ENCODE measurements at places on chromosomes 4 and X.

DNA sequence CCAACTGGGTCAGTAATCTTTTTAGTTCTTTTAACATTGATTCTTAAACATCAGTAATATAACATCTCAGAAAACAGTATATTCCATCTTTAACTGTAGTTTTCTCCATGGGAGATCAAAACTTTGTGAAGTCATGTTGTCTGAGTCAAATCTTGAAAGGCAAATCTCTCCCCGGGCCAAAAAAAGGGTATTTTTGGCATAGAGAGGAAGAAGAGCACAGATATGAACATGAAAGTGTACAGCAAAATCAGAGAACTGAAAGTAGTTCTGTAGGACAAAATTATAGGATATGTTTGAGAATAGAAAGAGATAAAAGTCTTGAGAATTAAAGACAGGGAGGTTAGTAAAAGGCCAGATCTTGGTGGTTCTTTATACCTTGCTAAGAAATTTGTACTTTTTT lies 176.4 kb upstream of the GYPA start:
- no peak for DNase-seq

- no peak for DNase-seq
Measured at GRCh38 chr4:74904509-74905065, 28.3 kb upstream of the PARM1 start.

- DNase-seq = no peak
Measured at GRCh38 chr4:41110050-41110449, 104.3 kb downstream of the APBB2 start.

GRCh38 chr4:140186651-140187315 lies 32.8 kb upstream of the MAML3 start:
- no peak for DNase-seq

DNA sequence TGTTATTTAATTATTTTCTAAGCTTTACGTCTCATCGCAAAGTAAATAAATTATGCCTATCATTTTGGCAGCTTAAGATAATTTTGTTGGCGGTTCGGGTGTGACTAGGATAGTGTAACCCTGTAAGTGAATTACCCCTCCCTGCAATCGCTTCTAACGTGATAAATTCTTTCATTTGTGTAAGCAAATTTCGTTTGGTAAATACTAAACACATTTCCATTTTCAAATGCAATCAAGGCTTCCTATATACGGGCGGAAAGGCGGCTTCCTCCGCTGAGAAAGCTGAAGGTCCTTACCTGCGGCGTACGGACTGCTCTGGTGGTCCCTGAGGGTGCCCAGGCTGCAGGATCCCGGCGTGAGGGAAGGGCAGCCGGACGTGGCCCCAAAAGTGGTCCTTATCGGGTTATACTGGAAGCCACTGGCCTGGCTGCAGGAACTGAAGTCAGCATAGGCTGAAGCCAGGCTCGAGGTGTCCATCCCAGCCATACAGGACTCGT lies 403 bp downstream of the PHOX2B start:
- DNase-seq = no peak

GRCh38 chr4:154049457-154050181 lies 260.7 kb upstream of the SFRP2 start:
- DNase-seq = no peak

DNA sequence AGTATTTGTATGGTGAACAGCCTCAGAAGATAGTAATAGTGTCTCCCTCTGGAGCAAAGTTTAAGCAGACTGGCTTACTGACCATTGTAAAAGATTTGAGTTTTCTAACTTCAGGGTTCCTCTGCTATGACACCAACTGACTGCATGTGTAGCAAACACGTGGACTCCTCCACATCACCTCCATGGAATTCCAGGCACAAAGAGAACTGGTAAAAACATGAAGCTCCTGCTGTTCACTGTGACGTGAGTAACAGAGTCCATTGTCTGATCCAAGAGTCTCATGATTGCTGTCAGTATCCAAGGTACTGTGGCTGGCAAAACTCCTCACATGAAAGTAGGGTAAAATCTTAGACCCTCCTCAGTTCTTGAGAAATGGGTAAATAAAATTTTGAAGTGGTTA lies 107.6 kb upstream of the FAM9B start:
- DNase-seq = no peak
